ENCODE measurements at places on chromosomes 2 and 18.

- DNase-seq = no peak
Observed at GRCh38 chr2:144224472-144224871, 295.4 kb downstream of the ZEB2 start.

- no peak for DNase-seq
Observed at GRCh38 chr18:64091526-64091925, 57.4 kb downstream of the LINC00305 start.

DNA sequence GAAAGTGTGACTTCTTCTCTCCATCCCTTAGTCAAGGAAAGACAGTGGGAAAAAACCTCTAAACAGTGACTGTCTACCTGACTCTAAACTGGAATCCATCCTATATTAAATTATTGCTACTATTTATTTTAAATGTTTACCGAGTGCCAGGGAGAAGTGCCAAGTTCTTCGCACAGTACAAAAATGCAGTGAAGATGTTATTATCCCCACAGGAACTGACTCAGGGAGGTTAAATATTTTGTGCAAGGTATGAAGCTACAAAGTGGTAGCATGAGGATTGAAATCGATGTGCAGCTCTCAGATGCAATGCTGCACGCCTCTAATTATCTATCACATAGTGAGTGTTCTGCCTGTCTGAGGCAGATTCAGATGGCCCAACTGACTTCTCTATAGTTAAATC lies 91.1 kb downstream of the MEP1B start:
- DNase-seq = no peak

- no peak for DNase-seq
Observed at GRCh38 chr2:127568128-127568527, 32.6 kb downstream of the MYO7B start.
